ENCODE measurements at places on chromosomes 7 and 10.

GRCh38 chr7:52317921-52318320, 717.5 kb upstream of the POM121L12 start:
- DNase-seq: no peak

DNA sequence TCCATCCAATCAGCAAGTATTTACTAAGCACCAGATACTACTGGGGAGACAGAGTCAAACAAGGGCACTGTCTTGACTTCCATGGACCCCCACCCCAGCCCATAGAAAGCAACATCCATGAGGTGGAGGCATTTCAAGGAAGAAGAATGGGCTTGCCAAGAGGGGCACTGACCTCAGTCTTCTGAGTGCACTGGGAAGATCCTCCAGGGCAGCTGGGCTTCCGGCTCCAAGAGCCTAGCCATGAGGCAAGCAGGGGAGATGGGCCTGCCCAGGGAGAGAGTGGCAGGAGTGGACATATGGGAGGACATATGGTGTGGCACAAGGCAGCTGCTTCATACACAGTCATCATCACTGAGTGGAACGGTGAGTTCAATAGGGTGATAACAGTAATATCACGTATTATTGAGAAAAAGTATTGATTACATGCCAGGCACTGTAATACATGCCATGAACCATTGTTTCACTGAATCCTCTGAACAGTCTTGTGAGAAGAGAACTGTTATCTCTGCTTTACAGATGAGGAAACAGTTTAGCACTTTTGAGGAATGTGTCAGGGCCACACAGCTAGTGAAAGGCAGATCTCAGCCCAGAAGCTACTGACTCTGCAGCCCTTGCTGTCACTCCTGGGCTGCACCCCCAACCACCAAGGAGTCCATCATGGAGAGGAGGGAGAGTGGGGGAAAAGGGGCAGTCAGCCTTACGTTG, 331.7 kb upstream of the ZMIZ1 start:
- no peak for DNase-seq

DNA sequence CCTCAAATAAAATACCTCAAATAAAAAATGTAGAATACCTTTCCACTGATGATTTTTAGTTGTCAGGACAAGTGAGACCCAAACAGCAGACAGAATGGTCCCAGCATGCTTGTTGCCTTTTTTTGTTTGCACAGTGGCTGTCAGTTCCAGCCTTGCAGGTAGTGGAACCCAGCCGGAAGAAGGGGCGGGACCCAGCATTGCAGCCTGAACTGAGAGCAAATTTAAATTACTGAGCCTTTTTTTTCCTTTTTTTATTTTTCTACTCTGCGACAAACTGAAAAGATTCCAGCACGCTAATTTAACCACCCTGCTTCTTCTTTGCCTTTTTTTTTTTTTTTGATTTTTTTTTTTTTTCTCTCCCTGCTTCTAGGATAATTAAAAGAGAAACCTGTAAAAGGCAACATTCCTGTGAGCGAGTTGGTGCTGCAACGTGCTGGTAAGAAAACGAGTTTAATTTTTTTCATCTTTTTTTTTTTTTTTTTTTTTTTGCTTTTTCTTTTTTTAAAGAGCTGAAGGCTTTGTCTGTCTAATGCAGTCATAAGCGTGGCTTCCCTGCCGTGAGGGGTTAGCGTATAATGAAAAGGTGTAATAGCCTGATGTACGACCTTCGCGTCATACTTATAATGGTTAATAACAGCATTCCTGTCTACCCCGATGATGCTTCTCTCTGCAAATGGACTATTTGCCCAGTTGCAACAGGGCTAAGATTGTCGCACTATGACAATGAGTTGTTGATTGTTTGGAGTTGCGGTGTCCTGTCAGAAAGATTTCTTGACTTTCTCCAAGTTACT, 555.3 kb upstream of the CELF2 start:
- no peak for DNase-seq

- DNase-seq: peak; percentile 20
Measured at GRCh38 chr10:48450741-48451466, 144.4 kb downstream of the MAPK8 start.

DNA sequence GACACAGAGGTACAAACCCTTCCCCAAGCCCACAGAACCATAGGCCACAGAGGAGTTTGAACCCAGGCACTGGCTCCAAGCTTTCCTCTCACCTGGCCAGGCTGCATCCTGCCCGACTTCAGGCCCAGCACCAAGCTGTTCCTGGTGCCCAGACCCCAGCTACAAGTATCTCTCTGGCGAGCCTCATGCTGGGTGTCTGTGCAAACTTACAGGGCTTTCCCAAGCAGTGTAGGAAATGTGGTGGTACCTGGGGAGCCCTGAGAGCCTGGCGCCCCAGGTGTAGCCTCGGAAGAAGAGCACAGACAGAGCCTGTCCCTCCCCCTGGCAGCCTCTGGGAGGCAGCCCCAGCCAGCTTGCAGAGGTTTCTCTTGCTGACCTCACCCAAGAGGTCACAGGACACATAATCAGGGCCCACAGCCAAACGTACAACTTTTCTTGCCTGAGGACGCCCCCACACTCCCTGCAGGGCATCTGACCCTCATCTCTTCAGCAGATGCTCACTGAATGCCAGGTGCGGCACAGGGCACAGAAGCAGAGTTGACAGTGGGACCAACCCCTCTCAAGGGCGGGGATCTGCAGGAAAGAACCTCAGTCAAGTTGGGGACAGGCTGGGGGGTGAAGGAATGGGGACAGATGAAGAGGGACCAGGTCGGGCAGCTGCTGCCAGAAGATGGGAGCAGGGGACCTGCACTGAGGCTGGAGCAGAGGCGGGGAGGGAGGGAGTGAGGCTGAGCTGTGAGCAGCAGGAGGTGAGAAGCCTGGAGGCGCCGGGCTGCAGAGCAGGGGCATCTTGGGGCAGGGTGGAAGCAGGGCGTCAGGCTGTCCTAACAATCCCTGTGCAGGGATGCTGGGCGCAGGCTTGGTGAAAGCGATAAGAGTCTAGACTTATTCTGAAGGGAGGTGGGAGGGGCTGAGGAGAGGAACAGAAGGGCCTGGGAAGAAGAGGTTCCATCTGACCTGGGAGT, 16.3 kb upstream of the MYL7 start:
- no peak for DNase-seq

DNA sequence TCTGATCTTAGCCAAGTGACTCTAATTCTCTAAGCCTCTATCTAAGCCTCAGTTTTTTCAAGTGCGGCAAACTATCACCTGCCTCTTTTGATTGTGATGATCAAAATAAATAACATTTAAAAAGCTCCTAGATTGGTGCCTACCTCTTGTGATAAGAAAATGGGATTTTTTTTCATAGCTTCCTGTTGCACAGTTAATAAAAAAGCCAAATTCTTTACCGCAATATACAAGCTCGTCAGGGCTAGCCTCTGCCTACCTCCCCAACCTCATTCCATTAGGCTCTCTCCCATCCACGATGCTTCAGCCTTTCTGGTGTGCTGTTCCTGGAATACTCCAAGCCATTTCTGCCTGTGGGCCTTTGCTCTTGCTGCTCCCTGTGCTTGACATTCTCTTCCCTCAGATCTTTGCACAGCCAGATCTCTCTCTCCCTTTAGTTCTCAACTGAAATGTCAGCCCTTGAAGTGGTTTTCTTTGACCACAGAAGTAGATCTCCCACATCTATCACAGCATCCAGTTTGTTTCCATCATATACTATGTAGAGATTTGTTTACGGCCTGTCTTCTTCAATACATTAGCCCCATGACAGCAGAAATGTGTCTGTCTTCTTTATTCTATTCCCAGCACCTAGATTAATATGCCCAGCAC, 48.8 kb downstream of the SFR1 start:
- no peak for DNase-seq

- DNase-seq: no peak
Measured at GRCh38 chr7:108247614-108248013, 117.5 kb upstream of the LAMB4 start.

GRCh38 chr10:113151190-113151666, 201.2 kb downstream of the TCF7L2 start:
- no peak for DNase-seq

- DNase-seq: no peak
Measured at GRCh38 chr7:156950381-156950858, 908 bp downstream of the NOM1 start.

GRCh38 chr10:132532749-132533560, 4.6 kb upstream of the INPP5A start:
- DNase-seq: no peak

GRCh38 chr7:90720984-90721760, 125.1 kb downstream of the CDK14 start:
- DNase-seq: peak; percentile 55

DNA sequence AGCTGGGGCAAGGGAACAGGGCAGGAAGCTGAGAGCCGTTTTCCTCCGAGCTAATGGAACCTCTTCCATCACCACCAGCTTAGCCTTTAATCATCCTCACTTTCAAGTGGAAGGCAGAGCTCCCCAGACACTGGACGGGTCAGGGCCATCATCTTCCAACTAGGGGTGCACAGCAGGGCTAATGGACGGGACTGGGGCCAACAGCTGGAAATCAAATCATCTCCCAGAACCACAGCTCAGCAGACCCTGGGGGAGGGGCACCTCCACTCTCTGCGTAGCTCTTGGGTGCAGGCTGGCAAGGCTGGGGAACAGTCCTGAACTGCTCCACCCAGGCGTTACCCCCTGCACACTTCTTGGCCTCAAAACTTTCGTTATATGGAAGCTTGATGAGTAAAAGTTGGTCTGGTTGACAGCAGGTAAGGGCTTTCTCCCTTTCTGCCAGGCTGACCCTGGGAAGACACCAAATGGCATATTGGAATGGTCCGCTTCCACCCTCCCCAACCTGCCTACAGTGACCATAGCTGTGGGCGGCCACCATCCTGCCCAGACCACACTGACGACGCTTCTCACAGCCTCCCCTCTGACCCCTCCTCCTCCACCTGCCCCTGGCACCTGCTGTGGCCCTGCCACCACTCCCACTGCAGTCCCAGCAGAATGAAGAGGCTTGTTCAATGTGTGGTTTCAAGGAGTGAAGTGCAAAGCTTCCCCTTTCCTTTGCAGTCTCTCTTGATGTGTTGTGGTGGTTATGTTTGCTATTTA, 51.7 kb upstream of the RET start:
- DNase-seq: no peak

- DNase-seq: no peak
Measured at GRCh38 chr7:76430211-76430610, 5.5 kb downstream of the ZP3 start.

DNA sequence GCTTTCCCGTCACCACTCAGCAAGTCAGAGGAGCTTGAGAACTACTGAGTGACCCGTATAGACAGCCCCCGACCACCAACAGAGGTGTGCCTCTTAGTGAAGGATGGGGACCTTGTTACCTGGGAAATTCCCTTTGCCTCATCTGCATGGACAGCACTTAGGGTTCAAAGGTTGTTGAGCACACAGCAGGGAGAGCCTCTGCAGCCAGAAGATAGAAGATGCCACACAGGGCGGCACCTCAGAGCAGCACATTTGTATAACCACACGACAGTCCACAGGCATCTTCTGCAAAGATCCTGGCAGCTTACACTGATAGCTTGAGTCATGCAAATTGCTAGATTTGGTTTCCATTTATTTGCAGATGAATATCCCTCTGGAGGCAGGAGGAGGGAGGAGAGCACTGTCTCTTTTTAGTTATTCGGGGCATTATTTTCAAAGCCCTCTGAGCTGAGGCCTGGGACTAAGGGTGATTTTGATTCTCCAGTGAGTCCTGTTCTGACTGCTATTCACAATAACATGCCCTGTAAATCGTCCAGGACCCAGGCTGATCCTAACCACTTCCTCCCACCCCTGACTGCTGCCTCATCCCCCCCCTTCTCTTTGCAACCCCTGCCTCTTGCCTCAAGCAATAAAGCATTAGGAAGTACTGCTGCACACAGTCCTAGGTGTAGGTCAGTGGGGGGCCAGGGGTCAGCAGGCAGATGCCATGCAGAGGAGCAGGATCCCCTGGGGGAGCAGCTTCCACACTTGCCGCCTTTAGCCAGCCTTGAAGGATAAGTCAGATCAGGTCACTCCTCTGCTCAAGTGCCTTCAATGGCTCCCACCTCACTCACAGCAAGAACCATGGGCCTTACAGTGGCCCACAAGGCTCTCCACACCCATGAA, 24.6 kb upstream of the INMT start:
- no peak for DNase-seq

DNA sequence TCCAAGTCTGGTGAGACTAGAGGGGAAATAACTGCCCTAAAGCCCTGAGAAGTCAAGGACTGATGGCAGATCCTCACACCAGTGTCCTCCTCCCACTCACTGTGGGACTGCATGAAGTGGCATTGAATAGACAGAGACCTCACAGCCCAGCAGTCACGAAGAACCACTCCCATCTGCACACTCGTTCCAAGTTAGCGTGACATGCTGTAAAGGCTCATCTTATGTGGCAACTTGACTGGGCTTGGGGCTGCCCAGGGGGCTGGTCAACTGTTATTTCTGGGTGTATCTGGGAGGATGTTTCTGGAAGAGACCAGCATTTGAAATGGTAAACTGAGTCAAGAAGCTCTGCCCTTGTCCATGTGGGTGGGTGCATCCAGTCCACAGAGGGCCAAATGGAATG, 104.7 kb downstream of the ADARB2 start:
- DNase-seq: no peak

DNA sequence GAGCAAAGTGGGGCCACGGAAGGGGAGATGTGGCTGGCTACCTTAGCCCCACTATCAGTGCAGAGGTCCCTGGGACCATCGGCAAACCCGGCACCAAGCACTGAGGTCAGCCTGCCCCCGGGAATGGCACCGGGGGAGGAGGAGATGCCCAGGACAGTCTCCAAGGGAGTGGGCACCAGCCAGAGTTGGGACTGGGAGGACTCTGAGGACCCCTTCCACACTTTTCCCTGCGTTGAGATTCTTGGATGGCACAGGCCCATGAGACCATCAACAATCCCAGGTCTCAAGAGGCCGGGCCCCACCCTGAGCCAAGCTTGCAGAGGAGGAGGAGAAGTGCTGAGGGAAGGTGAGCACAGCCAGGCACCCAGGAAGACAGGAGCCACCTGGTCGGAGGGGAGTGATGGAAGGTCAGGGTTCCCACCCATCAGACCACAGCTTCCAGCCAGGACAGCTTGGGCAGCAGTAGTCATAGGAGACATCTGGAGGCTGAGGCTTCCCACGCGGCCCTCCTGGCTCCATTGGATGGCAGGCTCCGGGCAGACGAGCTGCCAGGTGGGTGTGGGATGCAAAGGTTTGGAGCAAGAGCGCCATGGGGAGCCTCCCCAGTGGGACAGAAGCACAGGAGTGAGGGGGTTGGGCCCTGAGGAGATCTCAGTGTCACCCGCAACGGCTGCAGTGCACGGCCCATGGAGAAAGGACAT, 2.6 kb upstream of the OPN4 start:
- DNase-seq: no peak

- DNase-seq: no peak
Measured at GRCh38 chr10:43028143-43028542, 48.7 kb upstream of the RET start.
